ENCODE measurements at places on chromosomes 1 and 21. TPM values are rescaled to one million over a fixed set of nuclear protein-coding genes. Genes with fewer than 3 reads are reported as not detected.

GBP6 gene
- total RNA-seq: 1.3 TPM

CYP4A11 gene
- total RNA-seq: not detected

SELE gene
- 4.5 TPM for total RNA-seq

FCRL1 gene
- total RNA-seq: 3.4 TPM

SELENBP1 gene
- 195 TPM for total RNA-seq

DNA sequence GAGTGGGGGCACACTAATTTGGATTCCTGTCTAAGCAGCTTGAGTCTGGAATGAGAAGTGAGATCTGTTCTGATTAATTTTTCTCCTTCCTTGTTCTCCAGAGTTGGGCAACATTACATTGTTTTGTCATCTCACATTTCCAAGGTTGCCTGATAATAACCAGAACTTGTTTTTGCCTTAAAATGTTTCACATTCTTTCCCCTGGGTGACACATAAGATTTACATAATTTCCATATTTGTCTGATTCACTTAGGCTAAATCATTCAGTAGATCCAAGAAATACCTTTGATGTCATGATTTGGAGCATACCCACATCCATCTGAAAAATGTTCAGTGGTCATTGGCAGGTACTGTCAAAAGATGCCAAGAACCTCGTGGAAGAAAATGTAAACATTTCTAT, 60.3 kb downstream of the XCL2 start:
- DNase-seq: peak; percentile 54

DNA sequence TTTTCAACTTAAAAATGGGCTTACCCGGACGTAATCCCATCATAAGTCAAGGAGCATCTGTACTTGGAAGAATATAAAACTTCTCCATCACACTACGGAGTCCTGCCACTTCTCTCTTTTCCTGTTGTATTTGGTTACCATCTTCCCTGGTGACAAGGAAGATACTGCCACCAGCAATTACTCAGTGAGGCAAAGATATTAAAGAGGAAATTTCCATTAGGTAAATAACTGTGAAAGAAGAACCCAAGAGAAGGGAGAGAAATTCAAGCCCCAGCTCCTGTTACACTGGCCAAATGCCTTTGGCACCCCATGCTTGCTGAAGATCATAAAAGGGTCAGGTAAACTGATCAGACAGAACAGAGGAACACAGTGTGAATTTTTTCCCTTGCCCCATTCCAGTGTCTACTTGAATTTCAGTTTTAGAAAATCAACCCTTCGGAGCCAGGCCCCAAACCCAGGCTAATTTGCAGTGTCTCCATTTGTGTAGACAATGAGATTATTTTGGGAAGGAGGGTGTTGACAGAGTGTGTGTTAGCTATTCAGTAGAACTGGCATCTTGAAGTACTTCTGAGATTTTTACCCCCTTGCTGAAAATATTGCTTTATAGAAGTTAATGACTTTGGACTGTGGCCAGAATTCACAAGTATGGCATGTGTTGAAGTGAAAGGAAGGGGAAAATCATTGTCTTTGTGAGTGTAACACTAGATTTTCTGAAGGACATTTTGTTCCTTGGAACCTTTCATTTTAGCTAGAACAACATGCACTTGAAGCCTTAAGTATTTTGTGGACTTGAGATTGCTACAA, 167.1 kb downstream of the DHRS3 start:
- DNase-seq: peak; percentile 80

DNA sequence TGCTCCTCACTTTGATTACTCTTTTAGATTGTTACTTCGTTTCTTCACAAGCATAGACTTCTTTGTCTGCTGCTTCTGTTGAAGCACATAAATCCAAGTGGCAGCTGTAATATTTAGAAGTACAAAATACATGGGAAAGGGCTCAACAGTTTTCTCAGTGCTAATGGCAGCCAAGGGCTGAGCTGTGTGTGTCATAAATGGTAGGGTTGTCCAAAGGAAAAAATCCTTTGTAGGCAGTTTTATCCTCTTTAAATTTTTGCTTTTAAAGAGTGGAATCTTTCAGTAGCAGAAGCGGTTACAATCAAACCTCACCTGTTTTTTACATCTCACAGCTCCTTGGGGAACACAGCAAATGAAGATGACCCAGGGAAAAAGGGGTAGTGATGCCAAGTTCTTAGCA, 650.8 kb downstream of the PLPP3 start:
- DNase-seq: no peak

DNA sequence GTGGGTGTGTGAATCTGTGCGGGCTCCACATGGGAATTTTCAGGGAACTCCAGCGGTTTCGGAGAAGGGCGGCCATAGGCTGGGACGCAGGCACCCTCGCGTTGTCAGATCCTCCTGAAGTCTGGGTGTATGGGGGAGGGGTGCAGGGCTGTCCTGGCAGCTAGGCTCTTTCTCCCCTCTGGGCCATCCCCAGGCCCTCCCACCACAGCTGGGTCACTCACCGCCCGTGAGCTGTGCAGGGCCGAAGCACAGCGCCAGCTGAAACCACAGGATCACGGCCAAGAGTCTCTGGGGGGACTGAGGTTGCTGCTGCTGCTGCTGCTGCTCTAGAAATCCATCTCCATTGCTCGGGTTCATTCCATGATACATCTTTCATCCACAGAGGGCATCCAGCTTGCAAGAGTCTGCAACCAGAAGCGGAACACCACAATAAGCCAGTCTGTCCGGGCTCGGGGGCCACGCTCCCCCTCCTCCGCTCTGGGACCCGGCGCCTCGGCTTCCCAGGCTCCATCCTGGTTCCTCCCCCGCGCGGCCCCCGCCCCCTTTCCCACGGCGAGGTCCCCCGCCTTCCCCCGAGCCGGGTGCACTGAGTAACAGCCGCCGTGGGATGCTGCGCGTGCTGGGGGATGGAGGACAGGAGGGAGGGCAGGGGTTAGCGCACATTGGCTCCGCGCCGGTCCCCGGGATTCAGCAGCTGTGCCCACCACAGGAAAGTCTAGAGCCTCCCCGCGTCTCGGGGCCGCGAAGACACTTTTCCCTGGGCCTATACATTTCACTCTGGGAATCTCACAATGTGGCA, 720 bp downstream of the SUSD4 start:
- DNase-seq: peak; percentile 48

- DNase-seq: no peak
Measured at GRCh38 chr1:153420306-153420705, 4.0 kb downstream of the S100A7A start.

DNA sequence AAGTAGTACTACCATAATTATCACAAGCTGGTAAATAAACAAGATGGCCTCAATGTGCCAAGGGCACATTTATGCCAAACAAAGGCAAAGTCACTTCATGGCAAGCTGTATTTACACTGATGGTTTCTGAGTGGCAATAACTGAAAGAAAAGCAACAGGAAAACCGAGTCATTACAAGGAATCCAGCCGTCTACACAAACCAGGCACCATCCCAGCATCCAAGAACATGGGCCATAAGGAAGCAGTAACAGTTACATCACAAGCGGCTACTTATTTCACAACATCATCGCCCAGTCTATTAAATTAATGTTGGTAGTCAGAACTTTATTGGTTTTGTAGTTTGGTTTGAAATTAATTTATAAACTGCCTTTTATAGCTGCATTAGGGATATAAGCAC, 214.2 kb downstream of the RERE start:
- DNase-seq: no peak

GRCh38 chr21:27024301-27024700, 57.4 kb upstream of the ADAMTS5 start:
- no peak for DNase-seq

- DNase-seq: no peak
Measured at GRCh38 chr1:112026016-112026415, 36.5 kb upstream of the KCND3 start.

DNA sequence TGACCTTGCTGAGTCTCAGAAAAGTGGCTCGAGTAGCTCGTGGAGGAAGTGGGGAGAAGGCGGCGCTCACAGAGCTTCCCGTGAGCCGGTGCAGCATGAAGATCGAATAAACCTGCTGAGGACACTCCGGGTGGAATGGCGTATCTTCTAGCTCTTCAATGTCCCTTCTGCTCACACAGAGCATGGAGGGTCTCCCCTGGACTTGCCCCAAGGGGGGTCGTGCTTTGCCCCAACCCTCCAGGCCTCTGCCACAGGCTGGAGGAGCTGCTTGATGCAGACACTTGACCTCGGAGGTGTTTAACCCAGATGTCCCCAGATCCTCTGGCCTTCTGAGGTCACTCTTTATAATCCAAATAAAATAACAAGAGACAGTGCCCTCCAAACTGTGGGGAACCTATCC, 2.2 kb upstream of the KRTAP10-12 start:
- DNase-seq: no peak

- DNase-seq: no peak
Measured at GRCh38 chr21:42768324-42769121, 110.8 kb downstream of the WDR4 start.

DNA sequence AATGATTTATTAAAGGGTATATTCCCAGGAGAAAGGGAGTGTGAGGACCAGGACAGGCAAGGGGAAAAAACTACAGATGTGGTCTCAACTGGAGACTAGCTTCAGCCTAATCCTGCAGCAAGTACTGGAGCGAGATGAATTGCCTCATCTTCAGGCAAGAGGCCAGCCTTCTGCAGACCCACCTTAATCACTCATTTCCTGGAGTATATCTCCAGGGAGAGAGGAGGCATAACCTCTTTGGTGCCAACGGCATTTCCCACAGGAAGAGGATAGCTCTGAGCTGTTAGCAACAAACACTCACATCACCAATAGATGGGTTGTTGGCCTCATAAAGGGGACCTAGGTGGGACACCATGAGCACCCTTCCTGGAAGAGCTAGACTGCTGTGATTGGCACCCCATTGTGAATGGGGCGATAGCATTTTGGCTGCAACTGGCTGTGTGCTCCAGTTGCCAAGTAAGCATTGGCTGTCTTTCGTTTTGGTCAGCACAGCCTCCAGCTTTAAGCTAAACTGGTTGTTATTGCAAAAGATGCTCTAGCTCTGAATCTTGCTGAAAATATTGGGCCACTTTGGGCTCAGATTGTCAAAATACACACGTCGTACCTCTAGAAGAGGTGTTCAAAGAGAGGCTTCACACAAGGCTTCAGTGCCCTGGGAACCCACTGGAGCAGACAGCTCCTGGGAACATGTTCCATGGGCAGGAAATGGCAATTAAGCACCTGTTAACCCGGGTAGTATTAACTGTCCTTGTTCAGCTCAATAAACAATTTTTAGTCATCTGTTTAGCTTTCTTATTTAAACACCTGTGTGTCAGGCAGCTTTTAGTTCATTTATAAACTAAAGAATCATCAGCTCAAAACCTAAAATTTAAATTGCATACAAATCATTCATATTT, 314.8 kb upstream of the C1orf87 start:
- no peak for DNase-seq

- no peak for DNase-seq
Measured at GRCh38 chr1:150753416-150753815, 12.2 kb downstream of the CTSS start.

DNA sequence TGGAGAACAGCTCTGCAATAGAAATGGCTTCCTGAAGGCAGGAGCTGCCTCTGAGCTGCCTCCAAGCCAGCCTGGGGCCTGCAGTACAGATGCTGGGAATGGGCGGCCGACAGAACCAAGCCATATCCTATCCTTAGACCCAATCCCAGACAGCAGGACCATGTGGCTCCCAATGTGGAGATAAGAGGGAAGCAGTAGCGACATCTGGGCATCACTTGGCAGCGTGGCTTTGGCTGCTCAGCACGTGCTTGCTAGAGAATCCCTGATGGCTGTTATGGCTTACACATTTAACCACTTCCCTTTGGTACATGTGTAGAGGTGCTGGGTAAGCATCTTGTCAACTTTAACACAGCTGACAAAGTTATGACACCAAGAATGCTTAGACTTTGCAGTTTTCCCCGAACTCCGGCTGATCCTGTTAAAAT, 87.7 kb downstream of the MAN1C1 start:
- DNase-seq: no peak

- DNase-seq: no peak
Measured at GRCh38 chr1:235563513-235564061, 59.3 kb upstream of the B3GALNT2 start.

Data from lung (tissue), 17 donors.